ENCODE measurements at places on chromosomes 13 and 19.

GRCh38 chr13:73698859-73699258 is 435.3 kb downstream of the KLF12 start:
- no peak for DNase-seq

DNA sequence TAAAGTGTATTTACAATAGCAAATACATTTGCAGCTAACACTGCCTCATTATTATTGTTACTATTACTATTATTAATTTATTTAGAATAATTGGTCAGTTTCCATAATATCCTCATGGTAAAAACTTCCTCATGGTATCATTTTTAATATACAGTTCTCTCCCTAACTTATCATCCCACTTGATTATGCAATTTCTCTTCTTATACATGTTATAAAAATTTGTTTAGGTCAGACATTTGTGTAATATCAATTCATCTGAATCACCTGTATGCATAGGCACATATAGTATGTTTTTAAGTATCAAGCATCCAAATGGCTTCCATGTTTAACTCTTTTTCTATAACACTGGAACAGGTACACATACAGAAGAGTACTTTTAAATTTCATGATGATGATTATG is 210.8 kb upstream of the STARD13 start:
- DNase-seq: no peak

DNA sequence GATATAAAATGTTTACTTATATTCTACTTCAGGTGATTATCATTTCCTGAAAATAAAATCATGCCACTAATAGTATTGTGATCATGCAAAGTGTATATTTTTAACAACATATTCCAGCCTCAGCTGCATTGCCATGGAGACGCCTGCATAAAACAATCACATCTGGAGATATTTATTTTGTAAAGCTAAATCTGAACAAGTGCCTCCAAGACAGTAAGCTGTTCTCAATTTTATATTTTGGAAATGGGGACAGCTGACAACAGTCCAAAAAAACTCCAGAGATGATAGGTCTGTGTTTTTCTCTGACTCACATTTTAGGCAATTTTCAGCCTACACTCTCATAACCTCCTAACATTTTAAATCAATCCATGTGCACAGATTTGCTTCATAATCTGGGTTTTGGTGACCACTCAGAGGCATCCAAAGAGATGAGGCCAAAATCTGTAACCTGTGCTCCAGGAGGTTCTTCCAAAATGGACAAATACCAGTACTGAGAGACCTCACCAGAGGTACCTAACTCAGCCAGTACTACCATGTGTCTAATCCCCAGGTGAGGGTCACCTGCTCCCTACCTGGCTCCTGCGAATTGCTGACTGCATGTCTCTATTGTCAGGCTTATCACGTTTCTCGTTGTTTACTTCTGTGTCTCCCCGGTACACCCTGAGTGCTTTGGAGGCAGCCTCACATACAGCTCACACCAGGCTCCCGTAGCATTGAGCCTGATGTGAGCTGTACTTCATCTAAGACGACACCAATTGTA is 62.7 kb downstream of the COL4A1 start:
- DNase-seq: no peak

GRCh38 chr13:62512194-62513141 is 1096.8 kb upstream of the PCDH20 start:
- DNase-seq: no peak

GRCh38 chr19:21677696-21678418 is 89.5 kb downstream of the ZNF100 start:
- DNase-seq: no peak

- DNase-seq: no peak
Measured at GRCh38 chr19:5403968-5404640, 51.1 kb upstream of the ZNRF4 start.
